ENCODE measurements at places on chromosomes 1 and 21.

DNA sequence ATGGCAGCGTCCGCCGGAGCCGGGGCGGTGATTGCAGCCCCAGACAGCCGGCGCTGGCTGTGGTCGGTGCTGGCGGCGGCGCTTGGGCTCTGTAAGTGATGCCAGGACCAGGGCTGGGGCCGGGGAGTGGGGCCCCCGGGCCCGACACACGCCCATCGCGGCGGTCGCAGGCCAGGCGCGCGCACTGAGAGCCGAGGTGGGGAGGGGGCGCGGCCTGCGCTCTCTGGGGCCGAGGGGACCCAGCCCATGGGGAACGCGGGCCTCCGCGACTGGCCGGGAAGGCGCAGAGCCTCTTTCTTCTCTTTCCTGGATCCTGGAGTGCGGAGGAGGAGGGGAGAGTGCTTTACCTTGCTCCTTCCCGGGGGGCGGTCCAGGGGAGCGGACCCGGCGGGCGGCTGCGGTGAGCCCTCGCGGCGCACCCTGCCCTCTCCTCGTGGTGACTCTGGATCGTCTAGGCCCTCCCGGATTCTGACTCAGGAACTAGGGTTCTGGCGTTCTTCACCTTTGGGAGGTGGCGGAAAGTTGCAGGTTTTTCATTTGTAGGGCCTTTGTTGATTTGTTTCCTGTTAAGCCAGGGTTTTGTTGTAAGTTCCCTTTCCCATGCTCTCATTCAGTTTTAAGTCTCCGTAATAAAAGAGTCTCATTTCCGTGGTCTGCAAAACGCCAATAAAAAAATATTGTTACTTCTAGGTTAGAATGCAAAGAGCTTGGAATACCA, 529 bp downstream of the MPZL1 start:
- peak; percentile 77 for DNase-seq

DNA sequence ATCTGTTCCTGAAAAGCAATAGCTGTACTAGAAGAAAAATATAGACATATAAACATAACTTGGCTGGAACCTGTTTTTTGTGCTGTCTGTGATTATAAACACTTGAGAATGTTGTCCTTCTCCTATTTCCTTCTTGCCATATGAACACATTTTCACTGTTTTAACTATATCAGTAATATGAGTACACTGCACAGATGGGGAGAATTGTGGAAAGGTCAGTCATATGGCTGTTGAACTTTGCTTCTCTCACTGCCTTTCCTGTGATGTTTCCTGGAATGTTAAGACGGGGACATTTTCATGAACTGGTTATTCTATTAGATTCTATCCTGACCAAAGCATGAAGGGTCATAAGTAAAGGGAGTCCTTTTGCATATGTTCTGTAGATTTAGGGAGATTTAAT, 24.9 kb downstream of the HMCN1 start:
- DNase-seq: no peak

DNA sequence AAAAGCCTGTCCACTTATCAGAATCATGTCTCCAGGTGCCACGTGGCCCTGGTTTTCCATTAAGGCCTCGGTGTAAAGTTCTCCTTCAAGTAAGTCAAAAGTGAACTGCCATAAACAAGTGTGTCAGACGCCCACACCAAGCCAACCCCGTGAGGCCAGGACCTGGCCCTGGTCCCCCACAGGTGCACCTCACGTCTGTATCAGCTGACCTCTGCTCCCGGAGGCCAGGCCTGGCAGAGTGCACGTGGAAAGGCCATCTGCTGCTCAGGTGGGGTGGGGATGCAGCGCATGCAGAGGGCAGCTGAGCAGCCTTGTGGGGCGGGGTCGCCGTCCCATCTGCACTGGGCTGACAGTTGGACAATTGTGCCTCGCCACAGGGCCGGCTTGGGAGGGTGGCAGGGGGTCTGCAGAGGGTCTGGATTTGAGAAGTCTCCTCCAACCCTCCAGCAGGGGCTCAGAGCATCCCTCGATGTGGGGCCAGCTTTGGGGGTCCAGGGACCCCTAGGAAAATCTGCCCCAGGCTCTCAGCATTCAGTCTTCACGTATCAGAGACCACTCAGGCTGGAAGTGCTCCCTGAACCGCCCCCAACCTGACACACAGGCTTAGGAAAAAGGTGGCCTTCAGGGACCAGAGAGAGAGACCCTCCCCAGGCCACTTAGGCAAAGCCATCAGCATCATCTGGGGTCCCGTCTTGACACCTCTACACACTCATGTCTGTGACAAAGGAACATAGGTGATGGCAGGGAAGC, 3.0 kb downstream of the SLC19A1 start:
- DNase-seq: no peak

DNA sequence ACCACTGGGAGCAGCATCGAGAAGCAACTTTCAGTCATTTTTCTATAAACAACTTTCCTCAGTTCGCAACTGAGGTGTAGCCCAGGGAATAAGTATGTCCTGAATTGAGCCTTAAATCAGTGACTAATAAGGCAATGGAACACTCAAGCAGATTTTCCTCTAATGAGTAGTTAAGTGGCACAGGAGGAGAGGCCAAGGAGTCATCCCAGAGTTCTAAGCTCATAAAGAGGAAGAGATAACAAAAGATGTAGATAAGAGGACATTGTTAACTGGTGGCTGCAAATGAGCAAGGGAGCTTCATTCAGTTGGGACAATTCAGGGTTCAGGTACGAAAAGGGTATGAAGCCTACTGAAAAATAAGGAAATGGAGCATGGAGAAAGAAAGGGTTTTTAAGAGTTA, 64.5 kb downstream of the LRRC40 start:
- DNase-seq: no peak

DNA sequence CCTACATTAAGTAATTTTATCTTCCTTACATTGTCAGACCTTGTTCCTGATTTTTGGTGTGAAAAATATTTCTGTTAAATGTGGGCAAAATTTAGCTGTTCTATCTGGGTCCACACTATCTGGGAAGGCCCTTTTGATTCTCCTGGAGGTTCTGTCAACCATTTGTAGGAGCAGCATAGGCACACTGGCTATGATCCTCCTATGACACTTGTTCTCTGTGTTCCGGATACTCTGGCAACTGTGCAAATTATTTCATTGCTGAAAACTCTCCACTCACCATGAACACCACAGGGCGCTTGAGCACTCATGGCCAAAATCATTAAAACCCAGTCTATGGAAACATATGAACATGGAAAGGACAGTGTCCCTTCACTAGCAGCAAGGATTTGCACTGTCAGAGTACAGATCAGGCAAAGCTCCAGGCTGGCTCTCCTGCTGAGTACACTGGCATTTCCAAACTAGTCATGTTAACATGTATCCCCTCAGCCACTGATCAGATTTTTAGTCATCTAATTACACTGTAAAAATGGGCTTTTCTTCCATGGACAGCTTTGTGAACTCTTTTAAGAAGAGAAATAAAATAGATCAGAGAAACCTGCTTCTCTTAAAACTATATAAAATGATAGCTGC, 43.9 kb upstream of the SGIP1 start:
- DNase-seq: no peak

DNA sequence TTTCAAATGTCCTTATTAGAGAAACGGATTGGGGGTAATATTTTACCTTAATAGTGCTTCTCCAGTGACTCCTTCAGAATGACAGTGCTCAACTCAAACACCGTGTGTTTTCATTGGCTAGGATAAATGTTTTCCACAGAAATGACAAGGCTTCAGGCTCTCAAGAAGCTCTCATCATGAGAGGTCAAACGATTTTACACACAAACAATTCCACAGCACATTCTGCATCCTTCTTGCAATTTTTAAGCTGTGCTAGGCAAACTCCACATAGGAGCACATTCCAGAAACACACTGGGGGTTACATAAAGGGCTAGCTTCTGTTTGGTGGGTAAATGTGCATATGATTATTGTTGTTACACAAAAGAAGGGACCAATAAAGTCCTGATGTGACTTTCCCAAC, 75.5 kb upstream of the IPO9 start:
- DNase-seq: no peak

- no peak for DNase-seq
Measured at GRCh38 chr1:3457910-3458883, 3.7 kb downstream of the ARHGEF16 start.

GRCh38 chr1:31657972-31658510, 13.4 kb upstream of the PEF1 start:
- no peak for DNase-seq

DNA sequence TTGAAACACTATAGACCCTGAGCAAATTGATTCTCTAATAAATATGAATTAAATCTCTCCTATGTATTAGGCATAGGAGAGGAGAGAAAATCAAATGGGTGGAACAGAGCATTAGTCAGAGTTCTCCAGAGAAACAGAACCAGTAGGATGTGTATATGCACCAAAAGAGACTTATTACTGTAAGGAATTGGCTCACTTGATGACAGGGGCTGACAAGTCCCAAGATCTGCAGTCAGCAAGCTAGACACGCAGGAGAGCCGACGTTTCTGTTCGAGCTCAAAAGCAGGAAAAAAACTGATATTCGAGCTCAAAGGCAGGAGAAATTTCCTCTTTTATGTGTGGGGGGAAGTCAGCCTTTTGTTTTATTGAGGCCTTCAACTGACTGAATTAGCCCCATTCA, 259.2 kb upstream of the KAZN start:
- no peak for DNase-seq

GRCh38 chr1:71294178-71294577, 213.3 kb upstream of the ZRANB2 start:
- no peak for DNase-seq

- no peak for DNase-seq
Measured at GRCh38 chr1:61089741-61090140, 7.4 kb downstream of the NFIA start.

- no peak for DNase-seq
Measured at GRCh38 chr1:246181241-246181640, 325.8 kb downstream of the SMYD3 start.

DNA sequence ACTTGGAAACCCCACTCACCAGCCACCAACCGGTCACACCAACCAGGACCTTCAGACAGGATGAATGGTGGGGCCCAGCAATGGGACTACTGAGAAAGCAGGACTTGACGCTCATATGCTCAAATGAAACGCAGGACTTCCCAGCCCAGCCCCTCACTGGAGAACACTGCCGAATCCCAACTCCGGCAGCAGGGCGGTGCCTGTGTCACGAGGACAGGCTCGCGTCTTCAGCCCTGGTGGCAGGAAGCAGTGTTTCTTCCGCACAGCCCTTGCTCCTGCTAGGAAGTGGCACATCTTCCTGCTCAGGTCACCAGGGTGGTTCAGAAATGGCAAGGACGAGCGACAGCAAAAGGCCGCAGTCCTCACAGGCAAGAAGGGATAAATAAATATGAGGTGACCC, 38.9 kb downstream of the CD58 start:
- no peak for DNase-seq

GRCh38 chr1:19672237-19672636, 7.6 kb downstream of the HTR6 start:
- DNase-seq: no peak

DNA sequence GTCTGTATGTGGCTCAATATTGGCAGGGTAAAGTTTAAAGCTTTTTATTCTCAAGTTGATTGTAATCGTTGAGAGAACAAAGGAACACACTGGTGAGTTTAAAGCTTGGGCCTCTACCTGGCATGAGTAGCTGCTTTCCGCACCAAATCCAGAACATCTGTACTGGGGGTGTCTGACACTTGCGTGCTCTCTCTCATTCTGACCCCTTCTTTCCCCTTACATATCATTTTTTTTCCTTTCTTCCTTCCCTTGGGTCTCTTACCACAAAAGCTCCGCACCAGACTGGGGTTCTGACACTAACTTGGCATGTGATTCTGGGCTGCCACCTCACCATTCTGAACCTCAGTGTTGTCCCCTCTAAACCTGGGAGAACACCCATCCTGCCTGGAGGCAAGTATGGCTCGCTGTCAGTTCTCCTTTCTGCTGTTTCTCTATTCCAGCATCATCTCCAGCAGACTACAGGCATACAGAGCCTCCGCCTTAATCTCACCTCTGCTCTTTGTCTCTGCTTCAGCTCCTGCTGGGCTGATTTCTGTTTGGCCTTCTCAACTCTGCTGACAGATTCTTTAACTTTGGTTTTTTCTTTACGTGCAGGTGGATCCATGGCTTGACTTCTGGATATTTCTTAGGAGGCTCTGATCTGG, 859 bp upstream of the ERMAP start:
- no peak for DNase-seq

DNA sequence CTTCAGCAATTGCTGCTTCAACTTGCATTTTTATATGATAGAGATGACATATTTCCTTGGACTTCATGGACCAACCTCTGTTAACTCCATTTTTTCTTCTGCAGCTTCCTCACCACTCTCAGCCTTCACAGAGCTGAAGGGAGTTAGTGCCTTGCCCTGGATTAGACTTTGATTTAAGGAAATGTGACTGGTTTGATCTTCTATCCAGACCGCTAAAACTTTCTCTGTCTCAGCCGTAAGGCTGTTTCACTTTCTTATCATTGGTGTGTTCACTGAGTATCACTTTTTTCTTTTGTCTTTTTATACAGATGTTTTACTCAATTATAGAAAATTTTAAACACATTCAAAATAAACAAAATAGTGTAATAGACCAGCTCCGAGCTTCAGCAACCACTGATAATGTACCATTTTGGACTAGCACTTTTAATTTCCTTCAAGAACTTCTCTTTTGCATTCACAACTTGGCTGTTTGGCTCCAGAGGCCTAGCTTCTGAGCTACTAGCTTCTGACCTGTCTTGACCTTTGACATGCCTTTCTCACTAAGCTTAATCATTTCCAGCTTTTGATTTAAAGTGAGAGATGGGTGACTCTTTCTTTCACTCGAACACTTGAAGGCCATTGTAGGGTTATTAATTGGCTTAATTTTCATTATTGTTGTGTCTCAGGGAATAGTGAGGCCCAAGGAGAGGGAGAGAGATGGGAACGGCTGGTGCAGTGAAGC, 9.3 kb downstream of the NEK7 start:
- no peak for DNase-seq

GRCh38 chr1:14442669-14443068, 155.8 kb upstream of the KAZN start:
- no peak for DNase-seq

GRCh38 chr1:167627615-167627864, 2.5 kb upstream of the RCSD1 start:
- no peak for DNase-seq

DNA sequence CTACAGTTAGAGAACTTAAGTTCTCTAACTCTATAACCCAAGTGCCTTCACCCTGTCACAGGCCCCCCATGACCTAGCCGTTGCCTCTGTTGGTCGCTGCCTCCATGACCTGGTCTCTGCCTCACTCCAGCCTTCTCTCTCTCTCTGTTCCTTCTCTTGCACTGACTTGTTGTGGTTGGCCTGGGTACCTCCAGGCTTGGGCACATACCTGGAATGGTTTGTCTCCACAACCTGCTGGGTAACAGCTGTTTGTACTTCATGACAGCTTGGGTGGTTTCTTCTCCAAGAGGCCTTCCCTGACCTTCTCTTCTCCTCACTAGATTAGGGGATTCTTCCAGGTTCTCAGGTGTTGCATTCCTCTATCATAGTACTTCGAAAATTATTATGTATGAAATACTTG, 371.6 kb upstream of the USP24 start:
- no peak for DNase-seq

DNA sequence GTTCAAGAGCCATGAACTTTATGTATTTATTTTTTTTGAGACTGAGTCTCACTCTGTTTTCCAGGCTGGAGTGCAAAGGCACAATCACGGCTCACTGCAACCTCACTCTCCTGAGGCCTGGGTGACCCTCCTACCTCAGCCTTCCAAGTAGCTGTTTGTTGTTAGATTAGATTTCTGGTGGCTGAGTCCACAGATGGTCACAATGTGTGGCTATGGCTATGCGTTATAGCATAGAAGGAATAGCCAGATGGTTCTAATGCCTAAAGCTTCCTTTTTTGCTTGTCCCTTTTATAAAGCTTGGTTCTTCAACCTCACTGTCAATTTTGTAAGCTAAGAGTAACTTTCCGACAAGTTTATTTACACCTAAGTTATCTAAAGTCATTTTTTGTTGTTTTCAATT, 62.3 kb upstream of the FMN2 start:
- no peak for DNase-seq

- peak; percentile 48 for DNase-seq
Measured at GRCh38 chr1:203796236-203796605, 798 bp downstream of the ZBED6 start.
